GM03348 (cell line): ENCODE measurements at places on chromosomes 7 and 10.

GRCh38 chr10:131354380-131354779 is 42.9 kb upstream of the TCERG1L start:
- DNase-seq = no peak

GRCh38 chr10:17330501-17330900 is 102.5 kb downstream of the VIM start:
- DNase-seq = no peak

DNA sequence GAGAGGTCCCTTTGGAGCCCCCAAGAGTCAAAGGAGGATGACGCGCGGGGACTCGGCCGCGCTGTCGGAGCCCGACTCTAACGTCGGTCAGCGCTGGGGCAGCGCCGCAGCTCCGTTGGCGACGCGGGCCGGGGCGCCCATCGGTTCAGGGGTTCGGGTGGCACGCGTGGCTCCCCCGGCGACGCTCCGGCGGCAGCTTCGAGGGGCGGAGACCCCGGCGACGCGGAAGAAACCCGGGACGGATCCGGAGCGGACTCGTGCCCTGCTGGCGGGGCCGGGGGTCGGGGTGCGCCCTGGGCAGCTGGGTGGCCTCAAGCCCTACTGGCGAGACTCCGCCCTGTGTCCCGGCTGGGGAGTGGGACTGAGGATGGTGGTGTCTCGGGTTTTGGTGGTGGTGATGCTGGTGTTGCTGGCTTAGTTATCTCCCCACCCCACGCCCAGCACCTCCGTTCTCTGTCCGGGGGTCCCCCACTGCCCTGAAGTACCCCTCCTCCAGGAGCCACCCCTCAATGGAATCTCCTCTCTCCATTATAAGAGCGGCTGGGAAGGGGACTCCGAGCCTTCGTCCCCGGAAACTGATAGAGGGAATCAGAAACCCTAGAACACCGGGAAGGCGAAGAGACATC is at the start of gene NAT16:
Gene NAT16 (minus strand): TSS at position 164 of the 626 bp plus-strand sequence. CDS start 5,486 bp downstream, outside the sequence.
- no peak for DNase-seq

GRCh38 chr7:20323595-20323994 is 7.1 kb upstream of the ITGB8 start:
- DNase-seq = no peak

- no peak for DNase-seq
Measured at GRCh38 chr10:118804262-118804773, 49.5 kb upstream of the CACUL1 start.

DNA sequence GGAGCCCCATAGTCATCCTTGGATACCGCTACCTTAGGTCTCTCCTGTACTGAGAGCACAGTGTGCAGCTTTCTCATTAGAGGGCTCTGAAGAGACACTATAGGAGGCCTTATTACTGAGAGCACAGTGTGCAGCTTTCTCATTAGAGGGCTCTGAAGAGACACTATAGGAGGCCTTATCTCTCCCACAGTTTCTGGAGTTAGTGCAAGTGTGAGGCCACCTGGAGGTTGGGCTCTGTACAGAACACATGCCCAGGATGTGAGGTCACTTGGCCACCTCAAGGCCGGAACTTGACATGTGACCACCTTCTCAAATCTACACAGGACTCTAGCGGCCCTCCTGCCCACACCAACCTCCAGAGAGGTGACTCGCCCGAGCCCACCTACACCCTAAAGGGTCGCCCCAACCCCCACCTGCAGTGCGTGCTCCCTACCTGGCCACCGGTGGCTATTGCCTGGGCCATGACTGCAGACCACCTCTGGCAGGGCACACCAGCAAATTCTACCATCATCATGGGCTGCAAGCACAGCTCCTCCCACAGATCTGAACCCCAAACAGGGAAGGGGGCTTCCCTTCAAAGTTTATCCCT is 24.6 kb downstream of the FRMPD2 start:
- no peak for DNase-seq

DNA sequence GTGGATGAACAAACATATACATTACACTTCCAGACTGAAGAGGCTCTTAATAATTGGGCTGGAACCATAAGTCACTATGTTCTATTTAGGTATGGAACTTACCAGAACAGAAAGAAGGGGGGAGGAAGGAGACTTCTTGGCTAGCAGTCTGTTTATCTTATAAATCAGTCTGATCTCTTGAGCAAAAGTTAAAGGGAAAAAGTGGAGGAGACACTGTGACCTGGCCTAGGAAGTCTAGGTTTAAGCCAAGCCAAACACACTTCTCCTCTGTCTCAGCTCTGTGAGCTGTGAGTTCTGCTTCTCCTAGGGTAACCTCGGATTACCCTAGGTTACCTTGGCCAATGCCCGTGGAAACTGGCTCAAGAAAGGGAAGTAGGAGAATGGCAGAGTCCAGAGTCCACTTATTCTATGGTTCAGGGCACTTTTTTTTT is 95.2 kb downstream of the PFKFB3 start:
- no peak for DNase-seq

- peak; percentile 9 for DNase-seq
Measured at GRCh38 chr7:38512704-38513103, 118.5 kb downstream of the AMPH start.

DNA sequence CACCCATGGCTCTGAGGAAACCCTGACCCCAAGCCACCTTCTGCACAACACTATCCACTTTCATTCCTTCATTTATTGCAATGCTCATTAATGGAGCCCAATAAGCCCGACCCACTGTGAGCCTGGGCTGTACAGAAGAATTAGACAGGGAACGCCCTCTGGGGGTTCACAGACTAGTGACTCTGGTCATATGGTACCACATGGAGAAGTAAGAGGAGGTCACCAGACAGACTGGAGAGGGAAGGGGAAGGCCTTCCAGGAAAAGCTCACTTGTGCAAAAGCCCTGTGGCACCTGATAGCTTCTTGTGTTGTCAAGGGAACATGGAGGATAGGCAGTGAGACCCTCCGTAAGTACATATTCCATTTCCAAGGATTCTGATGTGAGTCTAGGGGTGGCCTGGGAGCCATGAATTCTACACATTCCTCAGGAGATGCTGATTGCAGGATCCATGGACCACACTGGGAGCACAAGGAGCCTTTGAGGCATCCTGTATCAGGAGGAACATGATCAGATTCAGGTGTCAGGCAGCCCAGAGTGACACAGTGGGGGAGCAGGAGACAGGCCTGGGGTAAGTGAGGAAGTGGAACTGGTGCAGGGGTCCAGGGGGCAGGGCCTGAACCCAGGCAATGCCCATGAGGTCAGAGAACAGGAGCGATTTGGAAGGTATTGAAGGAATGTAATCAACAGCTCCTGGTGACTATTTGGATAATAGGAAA is 19.9 kb downstream of the TMEM72 start:
- DNase-seq = no peak

GRCh38 chr7:2728316-2729030 is 40.5 kb downstream of the AMZ1 start:
- DNase-seq = no peak

GRCh38 chr7:30583181-30583580 is 11.5 kb upstream of the GARS1 start:
- no peak for DNase-seq

DNA sequence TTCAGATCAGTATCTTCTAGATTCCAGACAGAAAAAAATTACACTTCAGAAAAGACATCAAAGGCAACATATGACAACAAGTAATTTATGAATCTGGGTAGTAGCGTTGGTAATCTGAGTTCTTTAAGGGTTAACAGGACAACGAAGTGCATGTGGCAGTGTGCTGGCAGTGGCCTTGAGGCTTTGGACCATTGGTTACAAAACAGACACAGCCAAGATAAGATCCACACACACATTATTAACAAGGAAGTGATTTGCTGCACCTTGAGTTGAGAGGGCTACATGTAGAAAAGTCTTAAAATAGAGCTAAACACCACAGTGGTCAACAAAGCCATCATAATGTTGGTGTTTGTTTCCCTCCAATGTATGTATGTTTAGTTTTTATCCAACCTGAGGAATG is 40.6 kb downstream of the AKR1D1 start:
- DNase-seq = no peak

GRCh38 chr7:199483-200249 is 7.3 kb downstream of the FAM20C start:
- DNase-seq = no peak
